Stimulated activated CD4-positive, alpha-beta T cell treated with anti-CD3 and anti-CD28 coated beads, Interleukin-12 subunit alpha, Interleukin-12 subunit beta, amount 100 ng/mL, for 4 hours (primary cell): ENCODE measurements at places on chromosomes 3 and 15.

DNA sequence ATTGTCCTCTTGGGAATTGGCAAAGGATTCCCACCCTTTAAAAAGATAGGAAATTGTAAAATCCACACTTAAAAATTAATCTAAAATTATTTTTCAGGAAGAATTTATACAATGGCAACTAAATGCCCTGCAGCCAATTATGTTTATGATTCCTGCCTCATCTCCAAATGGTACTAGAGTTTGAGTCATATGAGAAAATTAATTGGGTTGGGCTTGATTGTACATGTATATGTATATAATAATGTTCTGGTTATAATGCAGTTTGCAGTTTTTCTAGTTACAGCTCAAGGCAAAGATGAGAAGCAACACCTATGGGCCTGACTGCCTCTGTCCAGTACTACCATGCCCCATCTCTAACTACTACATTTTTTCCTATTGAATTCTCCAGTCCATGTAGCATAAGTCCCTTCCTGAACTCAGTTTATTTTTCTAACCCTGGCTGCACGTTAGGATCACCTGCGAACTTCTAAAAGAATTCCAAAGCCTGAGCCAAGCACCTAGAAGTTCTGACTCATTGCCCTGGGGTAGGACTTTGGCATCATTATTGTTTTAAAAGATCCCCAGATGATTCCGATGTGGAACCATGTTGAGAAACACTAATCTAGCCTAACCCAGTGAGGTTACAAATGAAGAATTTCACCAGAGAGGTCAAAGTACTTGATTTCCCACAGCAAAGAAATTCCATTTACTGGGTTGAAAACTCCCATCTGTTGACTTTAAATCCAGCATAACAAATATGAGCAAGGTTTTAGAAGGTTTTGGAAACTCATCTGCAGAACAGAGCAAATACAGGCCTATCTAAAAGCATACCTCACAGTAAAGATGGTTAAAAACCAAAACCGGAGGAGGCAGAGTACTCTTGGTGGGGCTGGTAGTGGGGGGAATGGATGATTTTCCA, 19.4 kb downstream of the TGFBR2 start:
- DNase-seq: no peak

- DNase-seq: no peak
Measured at GRCh38 chr3:12473511-12473910, 10.8 kb upstream of the TSEN2 start.

DNA sequence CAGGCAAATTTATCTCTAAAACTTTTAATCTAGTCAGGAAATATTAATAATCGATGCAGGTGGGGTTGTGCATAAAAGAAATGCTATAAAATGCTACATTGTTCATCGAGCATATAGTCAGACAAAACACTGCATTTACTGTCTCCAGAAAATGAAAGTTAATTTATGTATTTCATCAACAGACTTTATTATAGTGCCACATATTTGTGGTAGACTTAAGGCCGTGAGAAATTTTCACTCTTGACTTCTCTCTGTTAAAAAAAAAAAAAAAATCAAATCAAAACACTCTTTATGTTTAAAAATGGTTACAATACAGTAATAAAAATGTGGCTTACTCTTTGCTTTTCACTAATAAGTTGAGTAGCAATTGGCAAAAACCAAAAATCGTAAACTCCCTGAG, 67.4 kb downstream of the RBMS3 start:
- DNase-seq: no peak

DNA sequence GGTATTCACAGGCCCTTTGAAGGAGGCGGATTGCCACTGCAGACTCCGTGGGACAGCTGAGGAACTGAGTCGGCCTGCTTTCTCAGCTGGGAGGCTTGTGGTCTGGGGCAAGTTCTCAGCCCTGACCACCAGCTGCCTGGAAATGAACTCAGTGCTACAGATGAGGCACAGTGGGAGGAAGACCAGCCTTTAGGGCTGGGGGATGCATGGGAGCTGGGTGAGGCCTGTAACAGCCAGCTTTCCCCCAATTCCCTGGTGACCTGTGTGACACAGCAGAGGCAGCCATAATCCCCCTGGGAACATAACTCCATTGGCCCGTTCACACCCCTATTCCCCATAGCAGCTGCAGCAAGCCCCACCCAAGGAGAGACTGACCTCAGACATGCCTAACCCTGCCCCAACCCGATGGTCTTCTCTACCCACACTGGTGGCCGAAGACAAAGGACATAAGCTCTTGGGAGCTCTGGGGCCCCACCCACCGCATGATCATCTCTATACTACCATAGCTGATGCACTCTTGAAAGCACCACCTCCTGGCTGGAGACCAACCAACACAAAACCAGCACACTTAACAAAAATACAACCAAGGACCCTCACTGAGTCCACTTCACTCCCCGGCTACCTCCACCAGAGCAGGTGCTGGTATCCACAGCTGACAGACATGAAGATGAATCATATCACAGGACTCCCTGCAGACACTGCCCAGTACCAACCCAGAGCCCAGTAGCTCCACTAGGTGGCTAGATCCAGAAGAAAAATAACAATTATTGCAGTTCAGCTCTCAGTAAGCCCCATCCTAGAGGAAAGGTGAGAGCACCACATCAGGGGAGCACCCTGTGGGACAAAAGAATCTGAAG, 24.9 kb downstream of the ZMAT3 start:
- DNase-seq: no peak

DNA sequence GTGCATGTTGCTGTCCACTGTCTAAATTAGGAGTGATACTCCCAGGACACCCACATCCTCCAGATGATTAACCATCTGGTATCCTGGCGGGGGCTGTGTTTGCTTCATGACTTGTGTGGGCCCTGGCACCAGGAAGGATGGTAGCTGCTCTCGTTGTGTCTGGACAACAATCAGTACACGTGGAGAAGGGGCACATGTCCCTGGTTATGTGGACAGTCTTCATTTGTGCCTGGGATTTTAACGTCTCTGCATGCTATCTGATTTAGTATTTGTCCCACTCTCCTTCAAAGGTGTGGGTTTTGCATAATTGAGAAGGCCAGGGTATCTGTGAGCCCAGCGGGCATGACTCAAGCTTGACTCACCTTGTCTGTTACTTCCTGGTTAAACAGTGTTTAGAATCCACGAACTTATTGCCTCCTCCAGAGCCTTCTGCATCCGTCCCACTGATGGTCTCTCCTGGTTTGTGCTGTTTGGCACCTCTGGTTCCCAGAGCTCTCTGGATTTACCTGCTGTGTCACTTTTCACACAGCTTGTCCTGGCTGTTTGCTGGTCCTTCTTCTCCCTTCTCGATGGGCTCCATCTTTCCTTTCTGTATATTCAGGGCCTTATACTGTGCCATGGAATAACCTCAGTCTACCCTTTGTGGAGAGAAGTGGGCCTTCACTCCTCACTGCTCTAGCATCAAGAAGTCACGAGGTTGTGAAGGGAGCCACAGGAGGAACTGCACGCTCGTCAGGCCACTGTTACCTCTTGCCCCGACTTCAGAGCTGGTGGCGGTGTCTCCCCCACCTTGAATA, 32.5 kb downstream of the ARNT2 start:
- DNase-seq: no peak

GRCh38 chr3:45034612-45035252, 8.6 kb downstream of the CLEC3B start:
- no peak for DNase-seq

GRCh38 chr3:17033516-17034168, 148.9 kb downstream of the PLCL2 start:
- DNase-seq: no peak

- no peak for DNase-seq
Measured at GRCh38 chr3:74713977-74714376, 99.5 kb upstream of the CNTN3 start.

DNA sequence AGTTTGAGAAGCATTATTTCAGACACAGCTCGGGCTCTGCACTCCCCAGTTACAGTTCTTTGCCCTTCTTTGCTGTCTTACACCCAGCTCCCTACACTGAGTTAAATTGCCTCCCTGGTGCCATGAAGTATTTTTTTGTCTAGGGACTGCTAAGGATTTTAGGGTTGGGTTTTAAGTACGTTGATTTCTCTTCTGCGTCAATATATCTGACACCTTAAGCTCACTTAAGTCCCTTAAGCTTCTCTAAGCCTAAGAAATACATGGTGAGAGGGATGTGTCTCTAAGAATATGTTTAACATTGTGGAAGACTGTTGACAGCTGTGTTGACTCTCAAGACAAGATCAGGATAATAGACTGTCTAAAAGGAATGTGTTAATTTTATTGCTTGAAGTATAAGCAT, 400.5 kb downstream of the PTPRG start:
- no peak for DNase-seq

- DNase-seq: no peak
Measured at GRCh38 chr3:168040607-168041208, 55.0 kb downstream of the GOLIM4 start.

GRCh38 chr3:30643763-30644462, 37.5 kb downstream of the TGFBR2 start:
- no peak for DNase-seq

GRCh38 chr3:51245867-51246266, 139.2 kb upstream of the MANF start:
- DNase-seq: no peak

DNA sequence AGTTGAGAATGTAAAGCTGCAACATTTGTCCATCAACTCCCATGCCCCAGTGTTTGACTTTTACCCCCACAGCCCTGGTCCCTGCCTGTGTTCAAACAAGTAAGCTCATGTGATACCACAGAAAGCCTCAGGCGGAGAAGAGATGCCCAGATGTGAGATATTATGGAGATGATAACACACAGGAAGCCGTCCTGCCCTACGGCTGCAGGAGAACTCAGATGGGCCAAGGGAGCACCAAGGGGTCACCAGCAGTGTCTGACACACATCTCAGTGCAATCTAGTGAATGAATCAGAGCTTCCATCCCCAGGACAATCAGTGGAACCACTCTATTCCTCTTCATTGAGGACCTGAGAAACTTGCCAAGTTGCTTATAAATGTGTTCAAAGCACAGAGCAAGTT, 14.0 kb upstream of the SPINK8 start:
- DNase-seq: no peak

DNA sequence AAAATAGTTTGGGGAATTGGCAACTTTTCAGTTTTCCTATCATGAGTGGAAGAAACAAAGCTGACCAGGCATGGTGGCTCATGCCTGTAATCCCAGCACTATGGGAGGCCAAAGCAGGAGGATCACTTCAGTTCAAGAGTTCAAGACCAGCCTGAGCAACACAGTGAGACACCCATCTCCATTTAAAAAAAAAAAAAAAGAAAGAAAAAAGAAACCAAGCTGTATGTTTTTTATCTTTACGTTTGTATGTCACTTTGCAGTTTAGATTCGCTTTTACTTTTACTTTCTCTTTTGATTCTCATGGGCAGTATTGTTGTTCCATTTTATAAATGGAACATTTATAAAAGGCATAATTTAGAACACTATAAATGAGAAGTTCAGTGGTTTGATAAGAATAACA, 31.2 kb upstream of the TNIK start:
- DNase-seq: no peak

GRCh38 chr3:12155828-12156227, 2.9 kb downstream of the TIMP4 start:
- DNase-seq: no peak
